ENCODE measurements at places on chromosomes 5 and 9.

DNA sequence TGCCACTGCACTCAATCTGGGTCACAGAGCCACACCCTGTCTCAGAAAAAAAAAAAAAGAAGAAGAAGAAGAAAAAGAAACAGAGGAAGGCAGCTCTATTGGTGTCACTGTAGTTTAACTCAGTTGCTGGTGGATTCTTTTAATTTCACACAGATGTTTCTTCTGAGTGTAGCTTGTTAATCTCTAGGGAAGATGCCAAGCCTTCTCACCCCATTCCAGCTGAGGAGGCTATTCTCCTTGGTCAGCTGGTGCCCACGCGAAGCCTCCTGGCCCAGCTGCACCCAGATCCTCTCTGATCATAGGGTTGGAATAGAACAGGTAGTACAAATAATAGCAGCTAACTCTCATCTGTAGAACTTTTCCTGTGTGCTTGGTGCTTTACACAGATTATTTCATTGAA, 113.8 kb upstream of the SPRY4 start:
- no peak for DNase-seq

DNA sequence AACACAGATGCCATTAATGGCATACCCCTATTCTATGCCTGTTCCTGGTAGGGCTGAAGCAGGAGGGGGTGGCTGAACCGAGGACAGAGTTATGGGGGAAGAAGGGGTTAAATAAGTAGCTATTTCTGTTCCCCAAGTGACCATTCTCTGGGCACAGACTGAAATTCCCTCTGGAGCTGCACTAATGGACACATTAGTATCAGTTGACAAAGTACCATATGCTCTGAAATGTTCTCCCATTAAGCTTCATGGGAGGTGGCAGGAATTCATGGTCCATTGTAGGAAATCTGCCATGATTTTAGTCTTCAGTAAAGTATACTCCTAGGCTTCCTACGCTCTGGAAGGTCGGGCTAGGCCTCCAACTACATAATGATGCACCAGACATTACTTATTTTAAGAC, 10.5 kb upstream of the FRMPD1 start:
- DNase-seq = no peak

GRCh38 chr5:10474521-10475075, 32.9 kb downstream of the ROPN1L start:
- no peak for DNase-seq

DNA sequence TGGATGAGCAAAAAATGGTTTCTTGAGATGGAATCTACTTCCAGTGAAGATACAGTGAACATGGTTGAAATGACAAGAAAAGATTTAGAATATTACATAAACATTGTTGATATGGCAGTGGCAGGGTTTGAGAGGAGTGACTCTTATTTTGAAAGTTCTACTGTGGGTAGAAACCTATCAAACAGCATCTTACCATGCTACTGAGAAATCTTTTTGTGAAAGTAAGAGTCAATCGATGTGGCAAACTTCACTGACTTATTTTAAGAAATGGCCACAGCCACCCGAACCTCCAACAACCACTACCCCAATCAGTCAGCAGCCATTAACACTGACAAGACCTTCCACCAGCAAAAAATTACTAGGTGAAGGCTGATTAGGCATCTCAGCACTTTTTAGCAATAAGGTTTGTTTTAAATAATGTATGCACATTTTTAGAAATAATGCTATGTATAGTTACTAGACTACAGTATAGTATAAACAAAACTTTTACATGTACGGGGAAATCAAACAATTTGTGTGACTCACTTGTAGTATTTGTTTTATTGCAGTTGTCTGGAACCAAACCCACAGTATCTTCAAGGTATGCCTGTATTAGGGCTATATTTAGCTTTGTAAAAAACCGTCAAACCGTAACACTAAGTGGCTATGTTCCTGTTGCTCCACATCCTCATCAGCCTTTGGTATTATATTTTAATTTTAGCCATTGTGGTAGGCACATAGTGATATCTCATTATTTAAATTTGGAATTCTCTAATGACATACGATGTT, 30.6 kb upstream of the ADAMTS6 start:
- DNase-seq = no peak

DNA sequence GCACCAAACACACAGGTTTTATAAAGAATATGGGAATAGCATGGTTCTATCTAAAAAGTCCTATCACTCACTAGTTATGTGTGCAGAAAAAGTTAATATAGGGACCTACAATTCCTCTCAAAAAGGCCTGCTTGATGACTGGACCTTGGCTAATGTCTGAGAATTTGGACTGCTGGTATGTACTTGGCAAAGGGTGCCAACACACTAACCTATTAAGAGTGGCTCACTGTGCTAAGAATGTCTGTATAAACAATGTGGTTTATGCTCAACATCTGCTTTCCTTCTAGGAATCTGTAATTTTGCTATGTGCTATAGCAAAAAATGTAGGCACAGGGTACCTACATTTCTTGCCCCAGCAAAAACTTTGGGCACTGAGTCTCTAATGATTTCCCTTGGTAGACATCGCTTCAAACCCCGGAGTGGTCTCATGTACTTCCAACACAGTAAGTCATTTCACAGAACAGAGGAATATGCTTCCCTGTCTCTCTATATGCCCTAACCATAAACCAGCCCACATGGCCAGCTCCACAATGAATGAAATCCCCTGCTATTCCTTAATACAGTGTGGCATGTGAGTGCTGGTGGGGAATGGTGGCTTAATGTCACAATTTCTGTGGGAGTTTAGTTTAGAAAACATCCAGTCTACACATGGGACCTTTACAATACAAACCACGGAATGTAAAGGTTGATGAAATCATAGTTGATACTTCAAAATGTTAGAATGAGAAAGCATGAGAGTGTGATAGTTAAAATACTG, 101.7 kb downstream of the UBAP2 start:
- peak; percentile 91 for DNase-seq

- DNase-seq = no peak
Measured at GRCh38 chr5:90338712-90339372, 70.7 kb downstream of the CETN3 start.

- no peak for DNase-seq
Measured at GRCh38 chr5:84696651-84697050, 312.0 kb upstream of the EDIL3 start.

- peak; percentile 31 for DNase-seq
Measured at GRCh38 chr5:132782101-132782500, 5.1 kb upstream of the SEPTIN8 start.

- DNase-seq = no peak
Measured at GRCh38 chr5:154811653-154812465, 38.5 kb downstream of the FAXDC2 start.

DNA sequence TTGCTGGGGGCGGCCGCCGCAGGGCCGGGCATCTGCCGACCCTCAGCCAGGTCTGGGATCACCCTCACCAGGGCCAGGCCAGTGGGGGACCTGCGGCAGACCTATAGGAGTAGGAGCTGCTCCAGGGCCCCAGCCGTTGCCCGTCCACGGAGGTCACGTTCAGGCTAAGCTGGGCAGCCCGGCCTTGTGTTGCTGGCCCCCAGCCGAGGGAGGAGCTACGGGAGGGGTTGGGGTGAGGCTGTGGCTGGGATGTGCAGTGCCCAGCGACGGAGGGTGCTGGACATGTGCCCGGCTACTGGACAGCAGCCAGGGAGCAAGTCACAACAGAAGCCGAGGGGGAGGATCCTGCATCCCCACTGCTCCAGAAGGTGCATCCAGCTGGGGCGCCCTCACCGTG, 39.6 kb upstream of the SLC6A19 start:
- no peak for DNase-seq

GRCh38 chr9:3436629-3437420, 89.0 kb downstream of the RFX3 start:
- DNase-seq = peak; percentile 8

Data from non-pigmented ciliary epithelial cell (primary cell).